ENCODE measurements at places on chromosomes 5 and 9.
A peak's percentile ranks its signal among the peaks of the same experiment; 100 is the strongest.

- DNase-seq = no peak
These were observed 137.3 kb downstream of the PHF2 start for GRCh38 chr9:93713716-93714115.

DNA sequence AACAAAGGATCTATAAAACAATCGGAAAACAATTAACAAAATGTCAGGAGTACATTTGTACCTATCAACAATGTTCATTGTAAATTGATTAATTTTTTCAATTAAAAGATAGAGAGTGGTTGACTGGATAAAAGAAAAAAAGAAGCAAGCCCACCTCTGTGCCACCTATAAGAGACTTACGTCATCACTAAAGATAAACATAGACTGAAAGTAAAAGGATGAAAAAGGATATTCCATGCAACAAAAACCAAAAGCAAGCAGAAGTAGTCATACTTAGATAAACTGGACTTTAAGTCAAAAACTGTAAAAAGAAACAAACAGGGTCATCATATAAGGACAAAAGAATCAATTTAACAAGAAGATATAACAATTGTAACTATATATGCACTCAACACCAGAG lies 197.4 kb downstream of the RASEF start:
- DNase-seq = no peak

GRCh38 chr5:62902126-62902525 lies 323.5 kb downstream of the LRRC70 start:
- DNase-seq = no peak

DNA sequence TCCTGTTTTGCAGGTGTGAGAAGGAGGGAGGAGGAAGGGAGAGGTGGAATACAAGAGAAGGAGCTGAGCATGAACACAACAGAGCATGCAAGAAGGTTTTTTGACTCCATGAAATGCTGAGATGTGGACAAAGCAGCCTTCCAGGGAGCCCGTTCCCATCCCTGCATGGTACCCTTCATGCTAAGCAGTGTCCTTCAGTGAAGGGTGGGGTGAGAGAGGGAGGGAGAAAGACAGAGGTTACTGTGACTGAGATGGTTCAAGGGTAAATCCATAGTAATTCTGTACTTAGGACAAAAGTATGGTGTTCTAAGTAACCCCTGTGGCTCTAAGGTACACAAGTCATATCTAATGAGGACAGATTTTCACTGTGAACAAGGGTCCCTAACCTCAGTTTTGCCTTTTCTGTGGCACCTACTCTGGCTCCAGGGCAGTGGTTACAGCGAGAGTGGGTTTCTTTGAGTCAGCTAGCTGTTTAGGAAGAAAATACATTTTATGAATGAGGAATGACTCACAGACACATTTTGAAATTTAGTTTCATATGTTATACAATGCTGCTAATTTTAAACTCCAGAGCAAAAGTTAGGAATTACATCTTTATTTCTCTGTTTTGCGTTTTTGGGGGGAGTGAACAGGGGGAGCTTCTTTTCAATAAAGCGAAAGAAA lies 184.9 kb upstream of the SLC12A2 start:
- no peak for DNase-seq

- no peak for DNase-seq
These were observed 191.1 kb downstream of the AP3B1 start for GRCh38 chr5:78103232-78103918.

DNA sequence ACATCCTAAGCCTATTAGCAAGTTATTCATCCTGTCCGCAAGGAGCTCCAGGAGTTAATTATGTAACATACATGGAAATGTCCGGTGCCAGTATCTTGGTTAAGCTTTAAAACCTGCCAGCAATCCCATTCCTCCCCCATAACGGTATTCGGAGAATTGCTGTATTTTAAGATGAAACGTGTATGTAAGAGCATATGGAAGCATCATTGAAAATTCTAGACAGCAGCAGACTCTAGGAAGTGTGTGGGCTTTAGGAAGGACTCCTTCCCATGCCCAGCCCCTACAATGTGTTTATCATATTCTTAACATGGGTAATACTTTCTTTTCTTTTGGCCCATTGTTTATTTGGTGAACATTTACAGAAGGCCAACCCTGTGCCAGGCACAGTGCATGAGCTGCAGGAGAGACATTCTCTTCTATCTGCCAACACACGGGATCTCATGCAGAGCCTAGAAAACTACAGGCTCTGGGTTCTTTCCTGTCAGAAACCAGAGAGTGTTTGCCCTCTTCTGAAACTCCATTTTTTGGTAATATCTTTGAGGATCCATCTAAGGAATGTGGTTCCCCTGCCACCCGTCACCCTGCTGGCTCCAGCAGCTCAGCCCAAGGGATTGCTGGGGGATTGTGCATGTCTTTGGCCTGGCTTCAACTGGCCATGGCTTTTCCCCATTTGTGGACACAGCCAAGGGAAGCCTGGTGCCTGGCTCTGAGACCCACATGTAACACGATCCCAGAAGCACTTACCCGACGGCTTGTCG lies 15.1 kb downstream of the ANGPTL2 start:
- peak; percentile 18 for DNase-seq

GRCh38 chr5:115069087-115069968 lies 100.4 kb downstream of the TRIM36 start:
- DNase-seq = no peak

- no peak for DNase-seq
These were observed 55.7 kb upstream of the CARTPT start for GRCh38 chr5:71663191-71663969.

- DNase-seq = no peak
These were observed 17.5 kb upstream of the INSYN2B start for GRCh38 chr5:169997798-169998197.

DNA sequence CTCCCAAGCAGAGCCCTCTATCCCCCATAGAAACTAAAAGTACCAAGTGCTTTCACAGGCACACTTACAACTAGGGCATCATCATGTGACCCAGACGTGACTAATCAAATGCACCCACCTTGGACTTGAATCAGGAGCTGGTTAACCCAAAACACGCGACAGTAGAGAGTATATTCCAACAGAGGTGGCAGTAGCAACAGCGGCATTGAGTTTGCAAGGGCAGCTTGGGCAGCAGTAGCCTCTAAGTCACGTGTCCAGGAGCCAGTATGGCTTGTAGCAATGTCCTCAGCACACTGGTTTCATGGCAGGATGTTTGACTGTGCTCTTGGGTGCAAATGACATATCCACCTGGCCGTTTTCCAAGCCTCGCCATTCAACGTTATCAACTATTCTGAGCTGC lies 73.4 kb upstream of the DNAH5 start:
- DNase-seq = no peak

GRCh38 chr5:35484241-35484640 lies 133.4 kb upstream of the SPEF2 start:
- DNase-seq = no peak

- DNase-seq = no peak
These were observed 954 bp downstream of the TBCA start for GRCh38 chr5:77774981-77775789.

DNA sequence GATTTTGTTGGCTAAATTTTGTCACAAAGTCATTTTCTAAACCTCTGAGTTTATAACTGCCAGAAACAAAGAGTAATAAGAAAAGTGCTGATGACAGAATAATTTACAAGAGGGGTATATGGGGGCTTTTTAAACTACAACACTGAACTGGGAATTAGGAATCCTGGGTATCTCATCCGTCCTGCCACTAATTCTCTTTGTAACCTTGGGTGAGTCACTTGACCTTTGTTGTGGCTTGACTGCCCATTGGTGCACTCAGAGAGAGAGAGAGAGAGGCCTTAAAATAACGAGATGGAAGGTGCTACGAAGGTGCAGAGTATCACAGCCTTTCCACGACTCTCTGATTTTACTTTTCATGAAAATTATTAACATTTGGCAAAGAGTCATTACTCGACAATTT lies 130.3 kb upstream of the CNTLN start:
- no peak for DNase-seq

DNA sequence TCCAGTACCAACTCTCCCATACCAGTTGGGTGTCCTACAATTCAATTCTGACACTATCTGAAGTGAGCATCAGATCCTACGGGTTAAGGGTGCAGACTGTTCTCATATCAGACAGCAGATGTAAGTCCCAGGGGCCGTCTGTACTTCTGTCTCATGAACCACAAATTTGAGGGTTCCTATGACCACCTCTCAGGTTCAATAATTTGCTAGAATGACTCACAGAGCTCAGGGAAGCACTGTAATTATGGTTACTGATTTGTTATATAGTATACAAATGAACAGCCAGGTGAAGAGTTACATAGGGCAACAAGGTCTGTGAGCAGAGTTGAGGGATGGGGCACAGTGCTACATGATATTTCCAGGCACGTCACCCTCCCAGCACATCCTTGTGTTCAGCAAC lies 499.1 kb downstream of the DMAC1 start:
- no peak for DNase-seq

GRCh38 chr5:38921174-38921573 lies 75.4 kb downstream of the OSMR start:
- DNase-seq = no peak

- no peak for DNase-seq
These were observed 107.2 kb upstream of the MAMDC2 start for GRCh38 chr9:69936427-69936826.

GRCh38 chr9:3240656-3241268 lies 285.0 kb downstream of the RFX3 start:
- DNase-seq = peak; percentile 59

DNA sequence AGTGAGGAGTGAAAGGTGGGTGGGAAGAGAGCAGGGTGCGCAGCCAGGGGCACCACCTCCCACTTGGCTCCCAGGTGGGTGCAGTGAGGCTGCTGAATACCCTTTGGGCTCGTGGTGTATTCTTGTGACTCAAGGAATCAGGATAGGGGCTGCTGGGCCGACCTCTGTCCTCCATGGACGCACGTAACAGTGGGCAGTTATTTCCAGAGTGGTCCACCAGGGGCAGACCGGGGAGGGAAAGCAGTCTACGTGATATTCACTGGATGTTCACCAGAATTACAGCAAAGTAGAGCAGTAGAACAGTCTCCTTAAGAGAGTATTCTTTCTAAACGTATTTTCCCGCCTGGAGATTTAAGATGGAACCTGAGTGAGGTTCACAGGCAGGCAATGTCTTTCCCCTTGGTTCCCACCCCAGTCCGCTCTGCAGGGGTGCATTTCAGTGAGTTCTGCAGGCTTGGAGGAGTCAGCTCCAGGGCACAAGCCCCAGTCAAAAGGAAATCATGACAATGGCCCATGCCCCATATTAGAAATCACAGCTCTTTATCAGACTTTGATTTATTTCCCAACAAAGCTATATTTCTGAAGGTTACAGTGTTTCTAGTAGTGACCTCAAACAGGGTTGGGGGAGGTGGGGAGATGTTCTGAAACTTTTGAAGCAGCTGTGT lies 88.7 kb downstream of the SYK start:
- DNase-seq = no peak

- DNase-seq = no peak
These were observed 1.2 kb downstream of the CCDC107 start for GRCh38 chr9:35659340-35659739.
